ENCODE measurements at places on chromosomes 13 and 19. TPM values are rescaled to one million over a fixed set of nuclear protein-coding genes. Genes with fewer than 3 reads are reported as not detected.
A peak's percentile ranks its signal among the peaks of the same experiment; 100 is the strongest.

DNA sequence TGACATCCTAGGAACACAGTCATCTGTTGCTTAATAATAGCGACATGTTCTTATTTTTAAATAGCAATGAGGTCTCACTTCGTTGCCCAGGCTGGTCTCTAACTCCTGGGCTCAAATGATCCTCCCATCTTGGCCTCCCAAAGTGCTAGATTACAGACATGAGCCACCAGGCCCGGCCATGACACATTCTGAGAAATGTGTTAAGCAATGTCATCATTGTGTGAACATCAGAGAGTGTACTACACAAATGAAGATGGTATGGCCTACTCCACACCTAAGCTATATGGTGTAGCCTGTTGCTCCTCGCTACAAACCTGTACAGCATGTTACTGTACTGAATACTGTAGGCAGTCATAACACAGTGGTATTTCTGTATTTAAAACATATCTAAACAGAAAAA lies 24.6 kb upstream of the GARRE1 start:
- H3K27ac ChIP-seq = no peak overlapping the region
- peaks cover 43% of the 10 kb centered on the region for H3K36me3 ChIP-seq
- H3K27me3 ChIP-seq = no peaks in the 10 kb centered on the region

- peaks cover 32% of the 10 kb centered on the region for H3K4me1 ChIP-seq
- peak; percentile 80 for DNase-seq
- H3K27ac ChIP-seq = peak overlapping the region; percentile 55
Observed at GRCh38 chr19:44570984-44571684, 41.7 kb upstream of the CEACAM20 start.

DNA sequence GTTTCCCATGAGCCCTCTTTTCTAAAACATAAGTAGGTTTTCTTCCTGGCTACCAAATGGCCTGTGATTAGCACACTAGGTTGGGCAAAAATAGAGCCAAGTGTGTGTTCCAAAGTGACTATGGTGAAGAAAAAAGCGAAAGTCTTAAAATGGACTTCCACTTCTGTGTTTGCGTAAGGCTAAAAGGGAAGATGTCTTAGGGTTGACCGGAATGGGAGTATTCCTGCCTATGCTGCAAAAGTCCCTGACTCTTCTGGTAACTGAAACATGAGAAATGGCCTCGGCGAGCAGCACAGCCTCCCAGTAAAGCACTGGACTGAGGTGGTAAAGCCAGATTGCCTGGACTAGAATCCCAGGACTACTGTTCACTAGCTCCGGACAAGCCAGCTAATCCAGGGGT lies 2.4 kb upstream of the FPR1 start:
- no peak overlapping the region for H3K27ac ChIP-seq
- H3K36me3 ChIP-seq = no peaks in the 10 kb centered on the region
- no peaks in the 10 kb centered on the region for H3K4me1 ChIP-seq
- H3K27me3 ChIP-seq = no peaks in the 10 kb centered on the region

DNA sequence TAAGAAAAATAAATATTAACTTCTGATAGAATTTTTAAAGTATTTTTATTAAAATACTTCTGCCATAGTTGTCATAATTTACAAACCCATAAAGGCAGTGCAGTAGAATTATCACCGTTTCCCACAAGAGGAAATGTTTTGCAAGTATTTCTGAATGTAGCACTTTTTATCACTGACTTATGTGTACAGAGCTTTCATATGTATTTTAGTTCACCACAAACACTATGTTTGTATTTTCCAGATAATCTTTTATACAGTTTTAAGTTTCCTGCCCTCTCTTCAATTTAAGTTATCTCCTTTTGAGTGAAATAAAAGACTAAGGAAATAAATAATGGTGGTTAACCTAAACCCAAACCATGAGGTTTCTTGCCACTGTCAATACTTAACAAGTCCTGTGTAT lies 24.2 kb downstream of the MIPEP start:
- H3K4me3 ChIP-seq = no peak overlapping the region
- peaks cover 15% of the 10 kb centered on the region for H3K4me1 ChIP-seq
- H3K27me3 ChIP-seq = no peaks in the 10 kb centered on the region
- DNase-seq = no peak
- no peaks in the 10 kb centered on the region for H3K36me3 ChIP-seq
- H3K27ac ChIP-seq = no peak overlapping the region

DNA sequence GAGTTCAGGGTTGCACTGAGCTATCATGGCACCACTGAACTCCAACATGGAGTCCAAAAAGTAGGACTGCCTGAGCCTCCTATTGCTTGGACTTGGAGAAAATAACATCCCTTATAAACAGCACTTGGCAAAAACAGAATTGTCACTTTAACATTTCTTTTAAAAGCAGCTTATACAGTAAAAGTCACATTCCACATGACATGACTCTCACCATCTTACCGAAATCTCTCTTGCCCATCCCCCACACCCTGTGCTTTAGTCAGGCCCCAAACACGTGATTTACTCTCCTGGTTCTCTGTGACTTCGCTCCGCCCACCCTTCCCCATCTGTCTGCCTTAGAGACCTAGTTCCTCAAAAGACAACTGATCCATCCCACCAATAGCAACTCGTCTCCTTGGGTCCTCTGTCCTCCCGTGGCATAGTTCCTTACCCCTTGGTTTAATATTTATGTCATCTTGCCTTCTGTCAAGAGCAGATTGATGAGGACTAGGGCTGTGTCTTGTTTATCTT lies 4.6 kb downstream of the SAFB start:
- H3K27ac ChIP-seq = no peak overlapping the region
- peaks cover 75% of the 10 kb centered on the region for H3K4me1 ChIP-seq
- no peak overlapping the region for H3K4me3 ChIP-seq
- no peaks in the 10 kb centered on the region for H3K27me3 ChIP-seq

GRCh38 chr19:46920362-46920761 lies 59.6 kb downstream of the ARHGAP35 start:
- peaks cover 29% of the 10 kb centered on the region for H3K36me3 ChIP-seq
- H3K4me3 ChIP-seq = no peak overlapping the region
- no peak overlapping the region for H3K27ac ChIP-seq
- no peak for DNase-seq
- H3K27me3 ChIP-seq = no peaks in the 10 kb centered on the region

DNA sequence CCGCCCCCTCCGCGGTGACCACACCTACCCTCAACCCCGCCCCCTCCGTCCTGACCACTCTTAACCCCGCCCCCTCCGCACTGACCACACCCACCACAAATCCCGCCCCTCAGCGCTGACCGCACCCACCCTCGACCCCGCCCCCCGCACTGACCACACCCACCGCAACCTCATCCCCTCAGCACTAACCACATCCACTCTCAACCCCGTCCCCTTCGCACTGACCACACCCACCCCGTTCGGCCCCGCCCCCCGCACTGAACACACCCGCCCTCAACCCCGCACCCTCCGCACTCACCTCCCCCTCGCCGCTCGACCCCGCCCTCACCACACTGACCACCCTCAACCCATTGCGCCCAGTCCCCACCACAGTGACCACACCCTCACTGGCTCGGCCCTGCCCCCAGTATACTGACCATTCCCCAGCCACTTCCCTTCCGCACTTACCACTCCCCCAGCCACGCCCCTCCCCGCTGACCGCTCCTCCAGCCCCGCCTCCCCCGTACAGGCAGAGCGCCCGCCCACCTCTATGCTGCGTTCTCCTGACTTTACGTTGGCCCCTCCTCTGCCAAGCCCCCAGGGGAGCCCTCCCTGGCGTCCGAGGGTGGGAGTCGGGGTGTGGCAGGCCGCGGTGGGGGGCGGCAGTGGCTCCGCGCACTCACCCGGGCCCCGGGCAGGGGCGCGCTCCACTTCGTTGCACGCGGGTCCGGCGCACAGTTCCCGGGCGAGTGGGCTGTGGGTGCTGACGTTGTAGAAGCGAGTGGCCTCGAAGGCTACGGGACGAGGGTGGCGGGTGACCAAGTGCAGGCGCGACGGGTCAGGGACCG lies 8.4 kb downstream of the F2RL3 start:
- no peak overlapping the region for H3K27ac ChIP-seq
- peak; percentile 74 for DNase-seq
- H3K36me3 ChIP-seq = no peaks in the 10 kb centered on the region
- peaks cover 40% of the 10 kb centered on the region for H3K27me3 ChIP-seq
- peak overlapping the region; percentile 71 for H3K4me3 ChIP-seq

DNA sequence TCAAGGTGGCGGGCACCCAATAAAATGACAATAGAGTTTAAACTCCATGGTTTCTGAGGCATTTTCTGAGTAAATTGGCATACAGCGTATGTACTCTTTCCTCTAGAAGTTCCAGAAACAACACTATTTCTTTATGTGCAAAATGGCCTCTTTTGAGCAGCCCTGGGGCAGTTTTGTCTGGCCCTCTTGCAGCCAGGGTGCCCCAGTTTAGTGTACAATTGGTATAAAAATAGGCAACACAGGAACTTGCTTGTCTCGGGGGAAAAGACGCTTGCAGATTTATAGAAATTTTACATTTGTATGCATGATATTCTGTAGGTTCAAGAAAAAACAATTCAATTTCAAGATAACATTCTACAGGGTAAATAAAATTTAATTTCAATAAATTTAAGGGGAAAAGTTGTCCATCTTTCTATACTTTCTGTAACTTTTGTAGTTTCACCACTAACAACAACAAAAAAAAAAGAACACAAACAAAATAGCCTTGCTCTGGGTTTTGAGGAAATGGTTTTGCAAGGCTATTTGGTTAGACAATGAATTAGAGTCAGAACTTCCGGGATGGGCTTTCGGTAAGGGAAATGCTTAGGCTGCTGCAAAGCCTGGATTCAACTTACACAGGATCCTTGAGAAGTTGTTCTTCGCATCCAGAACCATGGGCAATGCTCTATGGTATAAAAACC lies 45.3 kb downstream of the LRCH1 start:
- H3K27ac ChIP-seq = no peak overlapping the region
- H3K4me3 ChIP-seq = no peak overlapping the region
- DNase-seq = no peak
- H3K27me3 ChIP-seq = no peaks in the 10 kb centered on the region
- peaks cover 48% of the 10 kb centered on the region for H3K4me1 ChIP-seq

The ATP4A gene
- not detected for total RNA-seq

DNA sequence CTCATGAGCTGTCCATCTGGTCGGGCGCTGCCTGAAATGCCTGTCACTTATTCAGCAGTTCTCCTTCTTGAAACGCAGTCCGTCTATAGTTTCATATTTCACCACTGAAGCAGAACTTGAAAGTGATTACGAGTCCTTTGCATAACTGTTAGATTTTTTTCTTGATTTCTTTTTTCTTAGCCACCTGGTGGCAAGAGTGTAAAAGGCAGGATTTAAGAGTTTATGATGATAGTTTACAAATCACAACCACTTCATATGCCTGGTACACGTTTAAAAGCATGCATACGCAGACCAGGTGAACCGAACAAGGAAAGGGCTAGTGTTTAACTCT lies 45.8 kb downstream of the GGACT start:
- H3K4me1 ChIP-seq = peaks cover 58% of the 10 kb centered on the region
- peak; percentile 35 for DNase-seq
- H3K27me3 ChIP-seq = no peaks in the 10 kb centered on the region
- H3K27ac ChIP-seq = no peak overlapping the region
- no peaks in the 10 kb centered on the region for H3K36me3 ChIP-seq
- H3K4me3 ChIP-seq = no peak overlapping the region

The KCTD4 gene
- not detected for total RNA-seq

DNA sequence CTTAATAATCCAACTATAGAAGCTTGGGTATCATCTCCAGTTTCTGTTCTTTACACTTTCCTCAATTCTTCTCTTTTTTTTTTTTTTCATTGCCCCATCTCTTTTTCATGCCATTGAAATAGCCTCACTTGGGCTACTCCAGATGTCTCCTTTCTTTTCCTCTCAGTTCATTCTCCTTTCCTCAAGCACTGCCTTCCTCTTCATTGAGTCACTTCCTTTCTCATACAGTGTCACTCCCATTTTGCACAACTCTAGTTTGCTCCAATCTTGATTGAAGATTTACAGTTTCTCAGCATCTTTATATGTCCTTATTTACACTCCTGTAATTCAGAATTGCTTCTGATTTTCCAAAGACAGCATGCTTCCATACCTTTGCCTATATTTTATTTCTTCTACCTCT lies 61.3 kb downstream of the IPO5 start:
- H3K4me1 ChIP-seq = no peaks in the 10 kb centered on the region
- peaks cover 28% of the 10 kb centered on the region for H3K36me3 ChIP-seq
- no peak overlapping the region for H3K27ac ChIP-seq
- DNase-seq = no peak

Data from HepG2 (cell line).